Endodermal cell (in vitro differentiated cells): ENCODE measurements at places on chromosomes 11 and 22.

GRCh38 chr11:20211691-20212090 lies 51.4 kb upstream of the DBX1 start:
- no peak for DNase-seq

- DNase-seq: no peak
These were observed 9.1 kb downstream of the TSPAN32 start for GRCh38 chr11:2310786-2311352.

- DNase-seq: no peak
These were observed 81.1 kb upstream of the WNT7B start for GRCh38 chr22:46058091-46058420.

DNA sequence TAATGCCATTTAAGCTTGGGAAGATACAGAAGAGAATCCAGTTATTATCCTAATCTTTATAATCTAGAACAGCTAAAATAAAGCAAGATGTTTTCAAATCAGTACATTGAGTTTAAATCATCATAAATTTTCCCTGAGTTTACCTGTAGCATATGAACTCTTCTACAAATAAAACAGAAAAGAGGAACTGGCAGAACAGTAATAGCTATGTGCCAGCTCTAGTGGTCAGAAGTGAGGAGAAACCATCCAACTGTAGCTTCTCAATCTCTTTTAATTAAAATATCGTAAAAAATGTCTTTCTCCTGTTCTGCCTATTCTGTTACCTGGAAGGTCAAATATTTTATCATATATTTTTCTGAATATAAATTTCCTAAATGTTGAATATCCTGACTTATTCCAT lies 266.9 kb downstream of the SOX6 start:
- no peak for DNase-seq

DNA sequence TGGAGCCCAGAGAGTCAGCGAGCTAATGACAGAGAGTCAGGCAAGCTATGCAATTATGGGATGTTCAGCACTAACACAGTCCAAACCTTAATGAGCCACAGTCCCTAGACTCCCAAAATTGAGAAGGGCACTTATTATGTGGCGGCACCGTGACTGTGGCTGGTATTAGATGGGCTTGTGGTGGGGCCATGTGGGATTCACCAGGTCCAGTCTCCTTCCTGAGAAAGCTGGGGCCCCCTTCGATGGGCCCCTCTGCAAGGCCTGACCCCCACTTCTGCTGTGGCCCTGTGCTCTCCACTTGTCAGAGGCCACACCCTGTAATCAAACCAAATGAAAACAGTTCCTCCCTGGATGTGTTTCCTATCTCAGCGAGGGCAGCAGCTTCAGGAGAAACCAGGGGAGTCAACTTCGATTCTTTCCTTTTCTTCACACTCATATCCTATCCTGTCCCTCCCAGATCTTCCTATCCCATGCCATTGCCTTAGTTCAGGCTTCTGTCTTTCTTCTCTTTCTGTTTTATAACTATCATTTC lies 42.9 kb downstream of the INSC start:
- no peak for DNase-seq

- DNase-seq: no peak
These were observed 10.0 kb downstream of the ARHGEF12 start for GRCh38 chr11:120346233-120346632.

- DNase-seq: no peak
These were observed 3.3 kb upstream of the KMT5B start for GRCh38 chr11:68216171-68216938.

DNA sequence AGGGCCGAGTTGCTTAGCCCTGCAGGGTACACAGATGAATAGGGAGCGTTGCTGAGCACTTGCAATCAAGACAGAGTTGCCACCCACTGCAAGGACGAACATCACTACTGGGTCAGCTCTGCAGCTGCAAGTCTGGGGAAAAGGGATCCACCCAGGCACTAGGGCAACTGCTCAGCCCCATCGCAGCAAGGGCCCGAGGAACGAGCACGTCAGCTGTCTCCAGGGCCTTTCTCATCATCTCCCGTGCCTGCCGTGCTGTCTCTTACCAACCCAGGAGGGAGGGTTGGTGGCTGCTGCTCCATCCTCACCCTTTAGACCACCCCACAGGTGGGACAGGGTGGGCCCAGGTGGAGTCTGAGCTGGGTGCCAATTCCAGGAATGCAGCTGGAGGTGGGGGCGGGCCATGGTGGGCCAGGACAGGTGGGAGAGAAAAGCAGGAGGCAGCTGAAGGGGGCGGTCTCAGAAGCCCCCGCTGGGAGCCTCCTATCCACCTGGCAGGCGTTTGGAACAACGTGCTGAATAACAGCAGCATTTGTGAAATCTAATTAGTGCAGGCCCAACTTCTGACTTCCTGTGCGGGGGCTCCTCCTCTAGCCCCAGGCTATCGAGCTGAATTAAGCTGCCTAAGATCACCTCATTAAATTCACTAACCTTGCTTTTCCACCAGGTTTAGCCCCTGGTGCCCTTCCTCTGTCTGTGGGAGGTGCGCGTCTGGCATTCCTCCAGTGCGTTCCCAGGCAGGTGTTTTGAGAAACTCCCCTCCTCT lies 252.5 kb downstream of the ST3GAL4 start:
- peak; percentile 74 for DNase-seq

GRCh38 chr11:122910775-122911174 lies 28.2 kb downstream of the JHY start:
- DNase-seq: no peak

GRCh38 chr11:101458161-101458560 lies 125.6 kb downstream of the TRPC6 start:
- DNase-seq: no peak

DNA sequence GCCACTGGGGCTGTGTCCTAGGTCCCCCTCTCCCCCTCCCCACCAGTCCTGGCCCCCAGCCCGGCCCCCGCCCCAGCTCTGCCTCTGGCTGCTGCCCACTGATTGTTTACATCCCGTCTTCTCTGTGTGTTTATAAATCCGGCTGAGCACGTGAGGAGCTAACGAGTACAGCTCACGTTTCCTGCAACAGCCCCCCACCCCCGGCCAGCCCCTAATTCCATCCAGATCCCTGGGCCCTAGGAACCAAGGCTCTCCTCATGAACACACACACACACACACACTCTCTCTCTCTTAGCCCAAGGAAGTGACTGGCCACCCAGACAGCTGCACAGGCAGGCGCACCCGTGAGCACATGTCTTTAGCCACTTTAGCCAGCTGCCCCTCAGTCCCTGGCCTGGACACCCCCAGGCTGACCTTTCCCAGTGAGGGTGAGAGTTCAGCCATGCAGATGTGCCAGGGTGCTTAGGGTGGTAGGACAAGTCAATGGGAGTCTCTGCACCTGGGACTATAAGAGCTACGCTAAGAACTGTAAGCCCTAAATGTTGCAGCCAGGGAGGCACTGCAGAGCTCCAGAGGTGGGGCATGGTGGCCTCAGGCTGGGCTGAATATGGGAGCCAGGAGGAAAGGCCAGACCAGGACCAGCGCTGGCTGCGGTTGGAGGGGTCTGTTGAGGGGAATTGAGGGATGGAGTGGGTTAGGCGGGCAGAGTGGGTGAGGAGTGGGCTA lies 2.9 kb downstream of the CLCF1 start:
- DNase-seq: peak; percentile 55

- DNase-seq: peak; percentile 91
These were observed at the start of gene LZTR1 for GRCh38 chr22:20981787-20982562. TSS of gene LZTR1 (plus strand) at chr22:20982297. CDS start at chr22:20982372, 75 bp downstream.

DNA sequence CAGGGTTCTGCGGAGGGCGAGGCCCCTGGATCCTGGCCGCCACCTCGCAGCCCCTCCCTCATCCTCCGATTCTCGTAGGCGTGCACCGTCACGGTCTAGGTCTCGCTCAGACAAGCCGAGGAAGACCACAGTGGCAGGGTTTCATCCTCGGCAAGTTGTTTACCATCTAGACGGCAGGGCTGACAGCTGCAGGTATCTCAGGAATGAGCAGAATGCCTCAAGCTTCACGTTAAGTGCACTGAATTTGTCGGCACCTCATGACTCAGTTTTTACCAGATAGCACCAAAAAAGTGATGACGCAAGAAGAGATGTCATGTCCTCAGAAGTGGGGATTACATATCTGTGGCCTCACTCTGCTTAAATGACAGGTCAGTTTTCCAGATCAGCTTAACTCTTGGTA lies 35.1 kb downstream of the WT1 start:
- peak; percentile 70 for DNase-seq

DNA sequence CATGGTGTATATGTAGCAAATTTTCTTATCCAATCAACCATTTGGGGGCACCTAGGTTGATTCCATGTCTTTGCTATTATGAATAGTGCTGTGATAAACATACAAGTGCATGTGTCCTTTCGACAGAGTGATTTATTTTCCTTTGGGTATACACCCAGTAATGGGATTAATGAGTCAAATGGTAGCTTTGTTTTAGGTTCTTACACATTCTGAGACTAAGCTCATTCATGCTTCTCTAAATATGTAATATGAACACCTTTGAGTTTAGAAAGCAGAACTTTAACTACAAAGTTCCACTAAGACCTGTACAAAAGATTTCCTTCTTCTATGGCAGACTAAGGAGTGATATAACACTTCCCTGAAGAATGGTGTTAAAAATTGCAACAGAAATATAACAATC lies 627.0 kb downstream of the KCNA4 start:
- no peak for DNase-seq

DNA sequence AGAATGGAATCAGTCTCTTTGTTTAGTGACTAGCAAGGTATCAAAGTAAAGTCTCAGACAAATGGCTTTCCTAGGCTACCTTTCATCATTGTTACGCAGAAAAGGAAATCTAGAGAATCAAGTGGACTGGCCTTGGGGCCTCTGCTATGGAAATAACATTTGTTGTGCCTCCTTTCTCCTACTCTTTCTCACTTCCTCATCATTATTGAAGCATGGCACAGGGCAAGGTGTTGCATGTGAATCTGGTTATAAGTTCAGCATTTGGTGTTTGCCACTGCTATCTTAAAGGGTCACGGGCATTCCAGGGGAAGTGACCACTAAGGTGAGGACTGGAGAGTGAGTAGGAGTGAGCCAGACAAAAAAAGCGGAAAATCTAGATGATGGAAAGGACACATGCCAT lies 54.9 kb downstream of the GLYATL1 start:
- DNase-seq: no peak

DNA sequence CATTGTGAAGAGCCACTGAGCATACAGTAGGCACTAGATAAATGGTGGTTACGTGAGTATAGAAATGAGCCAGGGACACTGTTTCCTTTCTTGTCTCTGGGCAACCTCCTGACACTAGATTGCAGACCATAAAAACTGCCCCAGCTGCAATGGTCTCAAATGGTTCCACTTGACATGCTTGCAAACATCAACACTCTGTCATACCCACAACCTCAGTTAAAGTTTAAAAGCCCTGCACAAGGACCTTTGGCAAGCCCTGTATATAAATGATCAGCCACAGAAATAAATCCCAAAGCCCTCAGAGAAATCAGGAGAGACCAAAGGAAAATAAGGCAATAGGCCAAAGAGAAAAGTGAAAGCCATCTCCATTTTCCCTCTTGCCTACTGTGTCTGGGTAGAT lies 20.7 kb downstream of the PLEKHA7 start:
- no peak for DNase-seq

DNA sequence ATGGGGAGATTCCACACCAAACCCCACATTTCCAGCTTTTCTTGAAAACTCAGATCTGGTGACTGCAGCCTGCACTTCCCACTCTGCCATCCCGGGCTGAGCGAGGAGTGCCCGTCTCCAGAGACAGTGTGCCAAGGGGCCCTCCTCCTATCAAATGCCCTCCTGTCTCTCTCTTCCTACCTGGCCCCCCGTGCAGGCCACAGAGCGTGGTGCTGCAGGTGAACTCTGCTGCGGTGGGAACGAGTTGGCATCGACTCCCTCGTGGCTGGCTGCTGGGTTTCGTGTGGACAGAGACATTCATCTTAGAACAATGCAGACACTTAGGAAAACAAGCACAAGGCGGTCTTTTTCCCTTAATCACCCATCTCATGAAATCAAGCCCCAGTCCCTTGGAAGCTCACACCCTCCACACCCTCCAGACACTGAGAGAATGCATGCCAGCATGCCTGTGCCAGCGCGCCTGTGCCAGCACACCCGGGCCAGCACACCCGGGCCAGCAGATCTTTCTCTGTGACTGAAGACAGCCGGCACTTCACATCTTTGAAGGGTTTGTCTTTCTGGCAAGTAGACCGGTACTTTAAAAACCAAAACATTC lies 65.0 kb downstream of the PARVB start:
- no peak for DNase-seq

- DNase-seq: no peak
These were observed 122.7 kb downstream of the DBX1 start for GRCh38 chr11:20037396-20038153.

DNA sequence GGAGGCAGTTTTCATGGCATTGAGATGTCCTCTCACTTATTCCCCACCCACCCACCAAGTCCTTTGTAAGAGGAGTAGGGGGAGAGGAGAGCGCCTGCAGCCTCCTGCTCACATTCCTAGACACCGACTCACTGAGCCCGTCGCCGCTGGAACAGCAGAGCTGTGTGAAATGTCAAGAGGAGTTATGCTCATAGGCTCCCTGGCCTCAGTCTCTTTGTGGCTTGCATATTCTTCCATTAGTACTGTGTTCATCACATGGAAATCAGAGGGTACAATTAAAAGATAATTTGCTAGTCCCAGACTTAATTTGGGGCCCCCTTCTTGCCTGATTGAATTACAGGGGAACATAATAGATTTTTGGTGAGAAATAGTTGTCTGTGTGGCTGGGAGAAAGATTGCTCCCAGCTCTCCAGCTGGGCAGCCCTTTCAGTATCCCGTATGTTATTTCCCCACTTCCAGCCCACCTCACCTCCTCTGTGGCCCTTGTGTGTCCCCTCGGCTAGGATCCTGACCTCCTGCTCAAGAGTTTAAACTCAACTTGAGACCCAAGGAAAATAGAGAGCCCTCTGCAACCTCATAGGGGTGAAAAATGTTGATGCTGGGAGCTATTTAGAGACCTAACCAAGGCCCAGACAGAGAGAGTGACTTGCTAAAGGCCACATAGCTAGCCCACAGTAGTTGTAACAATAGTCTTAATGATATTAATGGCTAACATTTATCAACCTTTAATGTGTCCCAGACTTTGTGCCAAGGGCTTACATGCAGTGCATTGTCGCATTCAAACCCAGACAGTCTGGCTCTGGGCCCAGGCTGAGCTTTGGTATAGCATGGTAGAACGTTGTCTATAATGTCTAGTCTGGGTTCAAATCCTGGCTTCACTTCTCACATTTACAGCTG lies 32.2 kb downstream of the LIMK2 start:
- DNase-seq: peak; percentile 92

GRCh38 chr11:82843057-82843795 lies 57.0 kb downstream of the PRCP start:
- DNase-seq: no peak

DNA sequence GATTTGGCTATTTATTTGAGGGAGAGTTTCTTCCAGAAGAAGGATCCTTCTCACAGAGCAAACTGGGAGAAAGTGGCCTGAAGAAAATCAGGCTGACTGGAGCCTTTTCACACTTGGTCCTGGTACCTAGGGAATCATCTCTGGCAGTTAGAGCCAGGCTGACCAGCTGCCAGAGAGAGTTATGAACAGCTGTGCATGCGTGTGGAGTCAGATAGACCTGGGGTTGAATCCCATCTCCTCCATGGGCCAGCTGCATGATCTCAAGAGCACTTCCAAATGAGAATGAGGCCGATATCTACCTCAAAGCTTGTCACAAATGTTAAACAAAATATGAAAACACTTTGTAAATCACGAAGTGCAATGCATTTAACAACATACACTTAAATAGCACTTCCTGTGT lies 390.0 kb downstream of the TENM4 start:
- no peak for DNase-seq
